ENCODE measurements at places on chromosomes 7 and 10.

- DNase-seq, result no peak
Observed at GRCh38 chr7:131108212-131108940, 219.3 kb upstream of the MKLN1 start.

GRCh38 chr10:59907918-59908807, 1.8 kb upstream of the CCDC6 start:
- DNase-seq, result no peak

DNA sequence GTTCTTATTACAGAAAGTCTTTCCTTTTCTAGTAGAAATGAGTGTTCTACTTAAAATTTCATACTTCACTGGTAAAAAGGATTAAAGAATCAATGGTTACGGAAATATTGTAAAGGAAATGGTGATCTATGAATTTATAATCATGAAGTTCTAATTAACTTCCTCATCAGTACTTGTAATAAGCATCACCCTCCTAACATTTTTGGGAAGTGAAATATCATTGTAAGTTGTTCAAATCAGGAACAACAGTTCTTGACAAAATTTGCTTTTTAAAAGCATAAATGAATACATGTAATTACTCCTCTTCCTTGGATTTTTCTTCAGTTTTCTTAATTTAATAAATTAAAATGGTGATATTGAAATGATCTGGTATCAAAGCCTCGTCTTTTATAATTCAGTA, 5.6 kb upstream of the PCGF5 start:
- DNase-seq, result no peak

GRCh38 chr7:26305090-26305868, 13.6 kb downstream of the SNX10 start:
- no peak for DNase-seq

GRCh38 chr7:24137338-24137737, 146.7 kb upstream of the NPY start:
- DNase-seq, result no peak

GRCh38 chr7:158216198-158216597, 371.4 kb downstream of the PTPRN2 start:
- no peak for DNase-seq
